ENCODE measurements at places on chromosomes 13 and 19.

DNA sequence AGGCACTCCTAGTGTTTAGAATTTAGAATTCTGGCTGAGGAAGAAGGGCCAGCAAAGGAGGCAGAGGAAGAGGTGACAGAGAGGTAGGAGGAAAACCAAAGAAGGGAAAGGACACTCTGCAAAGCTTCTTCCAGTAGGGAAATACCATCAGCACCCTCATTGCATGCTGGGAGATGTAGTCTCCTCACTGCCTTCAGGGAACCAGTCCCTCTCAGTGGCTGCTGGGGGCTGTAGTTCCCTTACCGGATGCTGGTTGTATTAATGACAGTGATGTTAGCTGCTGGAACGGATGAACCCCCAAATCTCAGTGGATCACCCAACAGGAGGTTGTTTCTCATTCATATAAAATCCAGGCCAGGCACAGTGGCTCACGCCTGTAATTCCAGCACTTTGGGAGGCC, 10.1 kb downstream of the GRIN2D start:
- DNase-seq = peak; percentile 69

DNA sequence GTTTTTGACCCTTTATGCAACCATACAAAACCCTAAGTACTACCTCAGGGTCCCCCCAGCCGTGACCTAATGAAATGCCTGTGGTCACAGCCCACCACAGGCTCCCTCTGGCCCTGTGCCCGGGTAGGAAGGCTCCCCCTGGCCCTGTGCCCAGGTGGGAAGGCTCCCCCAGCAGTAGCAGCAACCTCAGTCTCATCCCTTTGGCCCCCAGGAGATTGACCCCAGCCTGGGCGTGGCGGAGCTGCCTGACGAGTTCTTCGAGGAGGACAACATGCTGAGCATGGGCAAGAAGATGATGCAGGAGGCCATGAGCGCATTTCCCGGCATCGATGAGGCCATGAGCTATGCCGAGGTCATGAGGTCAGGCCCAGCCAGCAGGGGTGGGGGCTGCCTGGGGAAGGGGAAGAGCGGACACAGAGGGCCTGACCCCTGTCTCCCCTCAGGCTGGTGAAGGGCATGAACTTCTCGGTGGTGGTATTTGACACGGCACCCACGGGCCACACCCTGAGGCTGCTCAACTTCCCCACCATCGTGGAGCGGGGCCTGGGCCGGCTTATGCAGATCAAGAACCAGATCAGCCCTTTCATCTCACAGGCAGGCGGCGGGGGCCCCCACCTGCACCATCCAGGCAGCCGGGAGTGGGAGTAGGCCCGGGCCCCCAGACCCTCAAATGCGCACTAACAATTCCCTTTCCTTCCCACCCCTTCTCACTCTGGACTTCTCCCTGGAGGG, 6.3 kb upstream of the BEST2 start:
- DNase-seq = no peak

- DNase-seq = no peak
These were observed 85.7 kb downstream of the FOXO1 start for GRCh38 chr13:40580566-40581276.

GRCh38 chr19:51628153-51628939, 1.9 kb downstream of the SIGLEC5 start:
- DNase-seq = no peak

DNA sequence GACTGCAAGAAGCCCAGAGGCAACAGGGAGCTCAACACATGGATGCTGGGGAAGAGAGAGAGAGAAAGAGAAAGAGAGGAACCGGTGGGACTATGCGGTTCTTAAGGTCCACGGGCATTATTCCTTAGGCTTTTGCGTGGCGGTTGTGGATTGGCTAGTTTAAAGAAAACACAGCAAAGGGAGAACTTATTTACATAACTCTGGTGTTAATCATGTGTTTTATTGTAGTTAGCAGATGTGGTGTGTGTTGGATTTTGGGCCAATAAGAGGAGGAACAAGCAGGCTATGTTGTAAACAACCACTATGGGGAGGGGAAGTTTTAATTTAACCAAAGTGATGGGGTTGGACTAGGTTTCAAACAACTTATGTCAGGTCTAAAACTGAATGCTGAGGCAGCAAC, 275.3 kb upstream of the KLF12 start:
- no peak for DNase-seq

DNA sequence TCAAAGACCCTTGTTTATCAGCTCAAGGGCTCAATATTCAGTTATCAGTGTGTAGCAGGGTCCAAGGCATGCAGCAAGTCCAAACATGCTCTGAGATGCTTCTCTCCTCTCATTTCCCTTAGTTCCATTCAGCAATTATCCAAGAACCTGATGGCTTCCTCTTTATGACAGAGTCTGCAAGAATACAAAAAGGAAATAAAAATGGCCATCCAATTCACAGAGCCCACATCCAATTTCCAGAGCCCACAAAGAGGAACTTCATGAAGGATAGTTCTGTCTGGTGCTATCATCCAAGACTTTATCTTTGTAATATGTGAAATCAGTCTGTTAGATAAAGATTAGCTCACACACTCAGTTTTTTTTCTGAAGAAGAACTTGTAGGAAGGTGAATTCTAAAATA, 217.2 kb downstream of the LACC1 start:
- no peak for DNase-seq

- DNase-seq = no peak
These were observed 1.1 kb upstream of the HMGB1 start for GRCh38 chr13:30466841-30467252.

DNA sequence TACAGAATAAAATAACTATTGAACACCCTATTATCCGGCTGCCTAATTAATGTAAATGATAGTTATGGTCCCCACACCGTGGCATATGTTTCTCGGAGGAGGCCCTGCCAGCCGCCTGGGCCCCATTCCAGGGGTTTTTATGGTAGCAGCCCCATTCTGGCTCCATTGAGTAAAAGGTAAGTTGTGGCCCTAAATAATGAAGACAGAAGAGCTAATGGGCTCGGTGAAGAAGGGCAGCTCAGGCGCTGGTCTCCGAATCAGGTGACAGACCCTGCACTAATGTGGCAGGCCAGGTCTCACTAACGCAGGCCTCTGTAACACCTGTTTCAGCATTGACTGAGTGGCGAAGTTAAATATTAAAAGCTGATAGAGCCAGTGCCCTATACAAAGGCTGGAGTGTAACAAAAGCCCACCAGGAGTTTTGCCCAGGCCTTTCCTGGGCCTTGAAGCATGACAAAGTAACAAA, 19.1 kb downstream of the POP4 start:
- DNase-seq = no peak

DNA sequence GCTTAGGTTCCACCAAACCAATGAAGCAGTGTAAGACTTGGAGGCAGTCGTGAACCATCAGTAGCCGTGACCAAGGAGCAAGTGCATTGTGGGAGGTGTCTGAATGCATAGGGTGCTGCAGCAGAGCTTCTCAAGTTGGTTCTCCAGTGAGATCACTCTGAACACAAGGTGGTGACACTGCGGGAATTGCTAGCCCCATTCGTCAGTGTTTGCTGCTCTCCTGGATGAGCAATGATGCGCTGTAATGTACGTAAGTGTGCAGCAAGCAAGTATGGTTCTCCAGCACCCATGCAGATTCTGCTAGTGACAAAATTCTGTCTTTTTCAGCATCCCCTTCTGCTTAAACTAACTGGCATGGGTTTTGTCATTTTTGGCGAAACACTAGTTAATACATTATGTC, 97.6 kb upstream of the HTR2A start:
- DNase-seq = no peak

DNA sequence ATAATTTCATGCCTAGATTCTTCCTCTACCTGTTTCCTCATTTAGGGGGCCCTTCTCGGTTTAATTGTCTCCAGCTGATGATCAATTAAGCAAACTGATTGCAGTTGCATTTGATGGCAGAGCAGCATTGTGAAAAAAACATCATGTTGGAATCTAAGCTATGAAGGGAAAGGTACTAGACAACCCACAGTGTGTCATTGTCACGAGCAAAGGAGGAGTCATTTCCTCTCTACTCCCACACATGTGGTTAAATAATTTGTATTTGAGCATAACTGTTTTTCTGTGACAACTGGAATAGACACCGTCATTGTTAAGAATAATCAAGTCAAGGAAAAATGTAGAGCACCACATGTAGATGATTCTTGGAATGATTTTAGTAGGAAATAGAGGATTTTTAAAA, 240.3 kb downstream of the DCT start:
- DNase-seq = peak; percentile 16

DNA sequence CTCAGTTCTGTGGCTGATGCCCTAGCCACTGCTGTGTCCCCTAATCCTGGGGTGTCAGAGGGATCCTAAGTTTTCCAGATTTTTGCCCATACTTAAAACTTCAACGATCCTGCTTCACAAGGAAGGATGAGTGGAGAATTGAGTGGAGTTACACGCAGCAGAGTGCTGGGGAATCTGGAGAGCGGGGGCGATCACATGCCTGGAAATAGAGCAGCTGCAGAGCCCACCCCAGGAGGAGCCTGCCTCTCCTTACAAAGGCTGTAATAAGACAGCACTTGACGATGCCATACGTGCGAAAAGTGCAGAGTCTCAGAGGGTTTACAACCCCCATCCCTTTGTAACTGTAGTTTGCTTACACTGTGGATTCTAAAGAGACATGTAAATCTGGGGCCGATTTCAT, 40.6 kb downstream of the SUGP2 start:
- no peak for DNase-seq

- DNase-seq = no peak
These were observed 164.4 kb downstream of the LMO7 start for GRCh38 chr13:75800545-75800944.

DNA sequence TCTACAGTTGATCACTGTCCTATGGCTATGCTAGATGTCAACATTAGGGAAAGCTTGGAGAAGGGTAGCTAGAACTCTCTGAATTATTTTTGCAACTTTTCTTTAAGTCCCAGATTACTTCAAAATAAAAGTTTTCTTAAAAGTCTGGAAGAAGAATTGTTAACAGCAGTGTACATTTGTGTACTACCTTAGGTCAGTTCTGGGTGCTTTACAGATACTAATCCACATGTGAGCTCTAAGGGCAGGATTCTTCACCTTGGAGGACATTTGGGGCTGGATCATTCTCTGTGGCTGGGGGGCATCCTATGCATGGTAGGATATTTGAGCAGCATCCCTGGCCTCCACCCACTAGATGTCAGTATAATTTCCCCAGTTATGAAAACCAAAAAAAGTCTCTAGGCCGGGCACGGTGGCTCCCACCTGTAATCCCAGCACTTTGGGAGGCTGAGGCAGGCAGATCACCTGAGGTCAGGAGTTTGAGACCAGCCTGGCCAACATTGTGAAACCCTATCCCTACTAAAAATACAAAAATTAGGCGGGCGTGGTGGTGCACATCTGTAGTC, 2.8 kb downstream of the BRME1 start:
- DNase-seq = no peak
